Urinary bladder (tissue), 4 donors: ENCODE measurements at places on chromosomes 5 and 9. TPM values are rescaled to one million over a fixed set of nuclear protein-coding genes. Genes with fewer than 3 reads are reported as not detected.

DNA sequence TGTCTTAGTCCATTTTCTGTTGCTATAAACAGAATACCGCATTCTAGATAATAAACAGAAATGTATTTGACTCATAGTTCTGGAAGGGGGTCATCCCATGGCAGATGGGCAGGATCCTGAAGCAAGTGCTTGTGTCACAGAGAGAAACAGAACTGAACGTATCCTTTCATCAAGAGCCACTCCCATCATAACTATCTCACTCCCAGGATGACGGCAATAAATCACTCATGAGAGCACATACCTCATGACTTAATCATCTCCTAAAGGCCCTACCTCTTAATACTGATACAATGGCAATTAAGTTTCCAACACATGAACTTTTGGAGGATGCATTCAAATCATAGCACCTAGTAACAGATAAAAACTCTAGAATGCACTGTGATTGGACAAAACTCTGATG, 142.9 kb downstream of the CAMK4 start:
- DNase-seq = no peak

- no peak for DNase-seq
Measured at GRCh38 chr5:77282337-77283027, 72.0 kb downstream of the PDE8B start.

DNA sequence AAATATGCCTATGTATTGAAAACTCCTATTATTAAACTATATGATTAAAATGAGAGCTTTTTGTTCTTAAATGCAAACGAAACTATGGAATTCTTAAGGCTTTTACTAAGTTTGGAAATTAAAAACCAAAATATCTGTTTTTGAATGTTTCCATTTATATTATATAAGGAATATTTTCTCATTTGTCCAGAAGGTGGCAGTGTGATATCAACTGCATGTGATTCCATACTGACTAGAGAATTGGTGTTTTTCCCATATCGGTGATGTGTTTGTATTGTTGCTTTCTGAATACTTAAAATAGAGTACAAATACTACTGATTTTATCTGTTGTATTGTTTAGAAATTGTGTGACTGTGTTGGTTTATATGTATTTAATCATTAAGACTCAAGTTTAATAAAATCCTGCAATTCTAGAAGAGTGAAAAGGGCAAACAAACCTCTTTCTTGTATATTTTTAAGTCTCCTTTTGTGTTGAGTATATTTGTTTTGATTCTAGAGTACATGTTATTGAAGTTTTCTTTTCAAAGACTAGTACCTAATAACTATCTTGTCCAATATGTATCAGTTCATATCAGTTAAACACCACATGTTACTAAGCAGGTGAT, 320.8 kb downstream of the CCDC171 start:
- peak; percentile 21 for DNase-seq

GRCh38 chr5:167008705-167009104, 1282.7 kb upstream of the WWC1 start:
- DNase-seq = no peak

DNA sequence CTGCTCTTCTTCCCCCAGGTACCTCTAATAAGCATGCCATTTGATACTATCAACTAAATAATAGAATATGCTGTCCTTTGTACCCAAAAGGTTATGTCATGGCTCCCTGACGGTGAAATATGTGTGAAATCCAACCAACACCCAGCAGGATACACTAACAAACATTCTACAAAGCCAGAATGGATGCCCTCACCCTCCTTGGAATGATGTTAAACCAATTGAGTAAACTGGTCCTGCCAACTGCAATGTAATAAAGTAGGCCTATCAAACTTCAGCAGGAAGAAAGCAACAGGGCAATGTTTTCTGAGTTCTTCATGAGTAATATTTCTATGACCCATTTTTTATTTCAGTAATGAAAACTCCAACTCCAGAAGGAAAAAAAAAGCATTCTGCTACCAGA, 24.9 kb downstream of the RGMB start:
- no peak for DNase-seq

GRCh38 chr5:131541071-131541470, 94.0 kb downstream of the RAPGEF6 start:
- DNase-seq = no peak

HMMR gene
- 0.67 TPM for polyA plus RNA-seq

FGF1 gene
- polyA plus RNA-seq = 0.58 TPM
